ENCODE measurements at places on chromosomes 5 and 9. TPM values are rescaled to one million over a fixed set of nuclear protein-coding genes. Genes with fewer than 3 reads are reported as not detected.

The GHR gene
- total RNA-seq: 5.5 TPM

The DELE1 gene
- total RNA-seq: 39.5 TPM

The PCDHGA11 gene
- 1.5 TPM for total RNA-seq

The TEX48 gene
- not detected for total RNA-seq

The MYOZ3 gene
- not detected for total RNA-seq

The CTXN3 gene
- total RNA-seq: not detected

The PPP1R26 gene
- total RNA-seq: 17.2 TPM

The TERT gene
- total RNA-seq: not detected

DNA sequence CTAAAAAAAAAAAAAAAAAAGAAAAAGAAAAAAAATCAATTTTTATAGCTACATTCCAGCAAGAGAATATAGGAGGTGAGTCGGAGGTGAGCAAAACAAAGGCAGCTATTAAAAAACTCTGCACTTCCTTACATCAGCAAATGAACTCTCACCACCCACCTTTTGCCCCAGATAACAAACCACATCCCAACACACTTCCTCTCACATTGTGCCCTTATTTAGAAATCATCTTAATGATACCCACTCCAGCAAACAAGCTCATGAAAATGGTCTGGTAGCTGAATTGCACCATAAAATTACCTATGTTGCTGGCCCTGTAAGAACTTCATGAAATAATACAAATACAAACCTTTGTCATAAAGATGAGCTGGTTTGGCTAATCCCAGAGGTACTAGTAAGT lies 82.9 kb downstream of the CEMIP2 start:
- DNase-seq: peak; percentile 60

- no peak for DNase-seq
These were observed 174.0 kb downstream of the GDNF start for GRCh38 chr5:37665889-37666288.

DNA sequence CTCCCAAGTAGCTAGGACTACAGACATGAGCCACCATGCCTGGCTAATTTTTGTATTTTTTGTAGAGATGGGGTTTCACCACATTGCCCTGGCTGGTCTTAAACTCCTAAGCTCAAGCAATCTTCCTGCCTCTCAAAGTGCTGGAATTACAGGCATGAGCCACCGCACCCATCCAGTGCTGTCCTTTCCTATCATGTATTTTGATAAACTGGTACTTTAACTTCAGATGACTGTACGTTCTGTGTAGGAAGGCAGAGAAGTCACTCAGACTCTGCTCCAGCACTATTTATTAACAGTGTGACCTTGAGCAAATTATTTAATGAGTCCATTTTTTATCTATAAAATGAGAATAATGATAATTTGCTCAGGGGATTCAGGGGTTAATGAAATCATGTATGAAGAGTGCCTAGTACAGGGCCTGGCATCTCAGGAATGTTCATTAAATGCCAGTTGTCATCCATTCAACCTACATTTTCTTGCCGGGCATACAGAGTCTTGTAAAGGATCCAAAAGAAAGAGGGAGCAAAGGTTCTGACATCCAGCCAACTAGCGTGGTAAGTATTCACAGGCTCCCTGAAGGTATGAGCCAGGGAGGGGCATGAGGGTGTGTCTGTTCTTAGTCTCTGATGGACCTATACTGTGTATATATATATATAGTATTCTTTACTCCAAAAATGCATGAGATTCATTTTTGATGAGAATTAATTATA lies 201.9 kb downstream of the PBX3 start:
- DNase-seq: peak; percentile 51

DNA sequence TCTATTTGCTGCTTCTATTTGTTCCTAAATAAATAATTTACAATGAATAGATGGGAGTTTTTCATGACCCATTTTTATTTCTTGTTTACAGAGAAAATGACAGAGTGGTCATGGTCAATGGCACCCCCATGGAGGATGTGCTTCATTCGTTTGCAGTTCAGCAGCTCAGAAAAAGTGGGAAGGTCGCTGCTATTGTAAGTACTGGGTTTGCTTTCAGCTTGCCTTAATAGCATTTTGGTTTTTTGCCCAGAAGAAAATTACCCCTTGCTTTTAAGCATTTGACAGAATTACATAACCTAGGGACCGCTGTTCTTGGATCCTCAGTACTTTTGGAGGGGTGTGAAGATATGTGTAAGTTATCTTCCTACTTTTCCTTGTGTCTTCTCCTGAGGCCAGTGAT lies 44.1 kb downstream of the TJP2 start:
- DNase-seq: no peak

- DNase-seq: peak; percentile 42
These were observed 53.7 kb upstream of the FAM120A start for GRCh38 chr9:93397661-93398373.

- no peak for DNase-seq
These were observed 210.5 kb downstream of the PALM2AKAP2 start for GRCh38 chr9:109990541-109990940.

DNA sequence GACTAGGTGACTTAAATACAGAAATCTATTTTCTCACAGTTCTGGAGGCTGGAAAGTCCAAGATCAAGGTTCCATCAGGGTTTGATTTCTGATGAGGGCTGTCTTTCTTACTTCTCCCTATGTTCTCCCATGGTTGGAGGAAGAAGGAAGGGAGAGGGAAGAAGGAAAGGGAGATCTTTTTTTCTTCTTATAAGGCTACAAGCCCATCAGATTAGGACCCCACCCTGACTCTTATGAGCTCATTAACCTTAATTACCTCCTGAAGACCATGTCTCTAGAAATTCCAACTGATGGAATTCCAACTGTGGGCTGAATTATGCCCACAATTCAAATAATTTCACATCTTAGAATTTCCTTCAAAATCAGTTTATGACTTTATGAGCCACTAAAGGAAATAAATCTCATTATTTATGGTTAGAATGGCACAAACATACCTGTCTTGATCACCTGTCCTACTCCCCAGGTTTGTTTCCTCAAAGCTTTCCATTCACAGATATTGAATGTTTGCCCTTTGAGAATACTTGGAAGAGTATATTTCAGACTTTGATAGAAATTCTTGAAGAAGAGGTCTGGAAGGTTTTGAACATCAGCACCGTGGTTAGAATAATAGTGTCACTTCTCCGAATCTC lies 7.6 kb downstream of the PPWD1 start:
- no peak for DNase-seq

GRCh38 chr5:91361790-91362189 lies 21.3 kb downstream of the ARRDC3 start:
- no peak for DNase-seq

GRCh38 chr5:138705567-138705966 lies 47.7 kb upstream of the CTNNA1 start:
- DNase-seq: no peak

DNA sequence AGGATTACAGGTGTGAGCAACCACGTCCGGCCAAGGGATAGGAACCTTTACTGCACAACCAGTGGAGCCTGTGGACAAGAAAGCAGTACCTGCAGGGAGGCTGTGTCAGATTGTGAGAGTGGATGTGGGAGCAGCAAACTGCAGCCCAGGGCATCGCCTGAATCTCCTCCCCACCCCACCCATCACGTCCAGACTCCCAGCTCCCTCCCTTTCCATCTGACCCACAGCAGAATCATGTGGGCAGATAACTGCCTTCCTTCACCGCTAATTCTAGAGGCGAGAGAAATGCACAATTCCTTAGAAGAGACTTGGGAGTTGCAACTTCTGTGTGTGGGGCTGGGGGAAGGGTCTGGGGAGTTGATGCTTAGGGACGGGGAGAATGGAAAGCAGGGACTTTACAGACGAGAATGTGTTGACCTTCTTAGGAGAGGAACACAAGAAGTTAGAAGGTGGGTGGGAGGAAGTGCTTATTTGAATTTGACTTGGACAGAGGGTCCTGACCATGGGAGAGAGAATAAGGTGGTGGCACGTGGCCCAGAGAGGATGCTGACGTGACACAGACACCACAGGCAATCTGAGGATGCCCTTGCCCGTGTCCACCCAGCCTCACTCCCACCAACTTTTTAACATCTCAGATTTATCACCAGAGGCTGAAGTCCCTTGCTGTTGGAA lies 4.5 kb upstream of the LCP2 start:
- no peak for DNase-seq

GRCh38 chr5:110268283-110268682 lies 458.2 kb downstream of the TMEM232 start:
- no peak for DNase-seq

Measured in mammary epithelial cell (primary cell).